ENCODE measurements at places on chromosomes 2 and 18.

GRCh38 chr2:200962811-200963123 lies 693 bp downstream of the ORC2 start:
- DNase-seq: no peak

DNA sequence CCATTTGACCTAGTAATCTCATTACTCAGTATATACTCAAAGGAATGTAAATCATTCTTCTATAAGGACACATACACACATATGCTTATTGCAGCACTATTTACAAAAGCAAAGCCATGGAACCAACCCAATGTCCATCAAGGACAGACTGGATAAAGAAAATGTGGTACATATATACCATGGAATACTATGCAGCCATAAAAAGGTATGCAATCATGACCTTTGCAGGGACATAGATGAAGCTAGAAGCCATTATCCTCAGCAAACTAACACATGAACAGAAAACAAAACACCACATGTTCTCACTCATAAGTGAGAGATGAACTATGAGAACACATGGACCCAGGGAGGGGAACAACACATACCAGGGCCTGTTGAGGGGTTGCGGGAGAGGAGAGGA lies 214.5 kb downstream of the NBAS start:
- DNase-seq: no peak

GRCh38 chr2:165839610-165840009 lies 45.6 kb upstream of the GALNT3 start:
- DNase-seq: no peak

DNA sequence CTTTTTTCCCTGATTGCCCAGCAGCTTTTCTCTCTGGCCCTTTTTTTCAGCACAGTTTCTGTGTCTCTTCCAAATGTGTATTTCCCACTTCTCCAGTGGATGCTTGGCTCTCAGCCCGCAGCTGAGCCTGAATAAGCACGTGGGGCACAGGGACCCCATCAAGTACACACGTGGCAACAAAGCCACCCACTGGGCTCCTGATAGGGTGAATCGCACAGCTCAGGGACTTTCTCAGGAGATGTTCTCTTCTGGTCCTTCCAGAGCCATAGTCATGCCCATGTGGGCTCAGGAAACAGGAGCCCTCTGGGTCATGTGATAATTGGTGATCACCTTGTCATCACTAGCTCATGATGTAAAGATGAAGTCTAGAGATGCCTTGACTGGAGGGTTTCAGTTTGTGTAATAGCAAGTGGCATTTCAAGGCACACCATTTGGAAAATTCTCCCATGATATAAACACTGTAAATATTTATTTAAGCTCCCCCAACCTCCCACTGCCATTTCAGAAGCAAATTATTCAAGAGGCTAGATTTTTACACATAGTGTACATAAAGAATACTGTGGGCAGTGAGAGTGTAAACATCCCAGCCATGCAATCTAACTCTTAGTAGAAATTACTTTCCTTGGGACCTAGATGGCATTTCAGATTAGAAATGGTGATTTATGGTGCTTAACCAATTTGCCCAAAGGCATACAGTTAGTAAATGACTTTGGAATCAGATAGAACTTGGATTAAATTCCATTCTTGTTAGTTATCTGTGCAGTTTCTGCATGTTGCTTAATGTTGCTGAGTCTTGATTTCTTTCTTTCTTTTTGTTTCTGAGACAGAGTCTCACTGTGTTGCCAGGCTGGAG lies 597.5 kb downstream of the SLC4A3 start:
- no peak for DNase-seq

- no peak for DNase-seq
Observed at GRCh38 chr18:76997951-76998808, 134.4 kb downstream of the MBP start.

DNA sequence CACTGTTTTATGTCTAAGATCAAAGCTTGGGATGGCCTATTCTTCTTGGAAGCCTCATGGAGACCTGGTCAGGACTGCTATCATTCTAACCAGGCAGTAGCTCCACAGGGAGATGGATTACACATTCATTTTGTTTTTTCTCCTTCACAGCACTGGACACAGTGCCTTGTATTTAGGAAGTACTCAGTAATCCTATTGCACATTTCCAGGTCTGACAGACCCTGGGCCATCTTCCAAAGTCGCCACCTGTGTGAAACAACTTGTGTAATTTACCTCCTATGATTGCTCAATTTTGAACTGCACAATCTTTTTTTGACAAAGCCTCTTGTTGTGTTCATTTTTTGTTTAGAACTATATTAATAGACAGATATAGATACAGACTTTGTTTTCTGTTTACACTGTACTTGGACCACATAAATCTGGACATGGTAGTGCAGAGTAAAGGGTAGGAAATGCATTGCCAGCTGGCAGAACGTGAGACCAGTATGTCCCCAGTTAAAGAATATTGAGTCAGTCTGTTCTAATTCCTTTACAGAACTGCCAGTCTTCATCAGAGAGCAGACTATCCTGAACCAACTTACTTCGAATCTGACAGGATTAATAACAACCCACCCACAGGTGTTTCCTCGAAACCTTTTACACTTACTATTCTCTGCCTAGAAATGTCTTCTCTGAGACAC lies 277.8 kb upstream of the CYRIA start:
- DNase-seq: no peak

DNA sequence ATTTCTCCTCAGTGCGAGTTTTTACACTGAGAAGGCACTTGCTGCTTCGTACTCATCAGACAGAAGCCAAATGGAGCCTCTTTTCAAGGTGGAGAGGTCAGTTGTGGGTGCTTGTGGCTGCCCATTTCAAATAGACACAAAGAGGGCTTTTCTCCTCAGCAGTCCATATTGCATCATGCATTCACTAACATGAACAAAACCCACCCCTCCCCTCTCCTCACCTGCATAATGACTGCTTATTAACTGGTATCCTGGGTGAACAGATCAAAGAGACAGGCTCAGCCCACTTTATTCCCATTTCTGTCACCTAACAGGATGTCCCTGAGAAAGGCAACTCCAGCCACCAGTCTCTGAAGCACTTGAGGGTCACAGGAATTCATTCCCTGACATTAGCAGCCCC lies 28.9 kb downstream of the KLF7 start:
- DNase-seq: no peak

DNA sequence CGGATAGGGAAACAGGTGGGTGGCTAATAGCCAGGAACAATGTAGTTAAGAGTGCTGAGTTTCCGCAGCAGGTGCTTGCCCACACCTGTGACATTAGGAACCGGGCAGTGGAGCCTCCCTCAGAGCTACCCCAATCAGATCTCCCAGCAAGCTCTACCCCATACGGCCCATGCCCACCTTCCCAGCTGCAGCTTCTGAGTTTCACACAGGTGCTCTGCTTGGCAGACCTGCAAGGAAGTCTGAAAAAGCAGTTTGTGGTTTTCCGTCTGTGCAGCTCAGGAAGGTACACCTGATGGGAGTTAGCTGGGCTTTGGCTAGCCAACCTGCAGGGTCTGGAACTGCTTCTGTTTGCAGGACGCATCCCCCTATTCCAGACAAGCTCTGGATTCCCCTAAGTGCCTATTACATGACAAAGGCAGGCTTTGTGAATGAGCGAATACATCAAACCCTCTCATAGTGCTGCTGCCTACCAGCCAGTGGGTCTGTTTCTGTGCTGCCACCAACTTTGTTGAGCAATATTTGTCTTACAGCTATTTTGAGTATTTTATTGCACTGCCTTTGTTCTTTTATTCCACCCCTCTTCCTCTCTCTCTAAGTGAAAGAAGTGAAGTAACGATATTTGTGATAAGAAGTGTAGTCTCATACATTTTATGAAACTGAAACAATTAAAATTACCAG lies 24.7 kb upstream of the CEP68 start:
- no peak for DNase-seq

DNA sequence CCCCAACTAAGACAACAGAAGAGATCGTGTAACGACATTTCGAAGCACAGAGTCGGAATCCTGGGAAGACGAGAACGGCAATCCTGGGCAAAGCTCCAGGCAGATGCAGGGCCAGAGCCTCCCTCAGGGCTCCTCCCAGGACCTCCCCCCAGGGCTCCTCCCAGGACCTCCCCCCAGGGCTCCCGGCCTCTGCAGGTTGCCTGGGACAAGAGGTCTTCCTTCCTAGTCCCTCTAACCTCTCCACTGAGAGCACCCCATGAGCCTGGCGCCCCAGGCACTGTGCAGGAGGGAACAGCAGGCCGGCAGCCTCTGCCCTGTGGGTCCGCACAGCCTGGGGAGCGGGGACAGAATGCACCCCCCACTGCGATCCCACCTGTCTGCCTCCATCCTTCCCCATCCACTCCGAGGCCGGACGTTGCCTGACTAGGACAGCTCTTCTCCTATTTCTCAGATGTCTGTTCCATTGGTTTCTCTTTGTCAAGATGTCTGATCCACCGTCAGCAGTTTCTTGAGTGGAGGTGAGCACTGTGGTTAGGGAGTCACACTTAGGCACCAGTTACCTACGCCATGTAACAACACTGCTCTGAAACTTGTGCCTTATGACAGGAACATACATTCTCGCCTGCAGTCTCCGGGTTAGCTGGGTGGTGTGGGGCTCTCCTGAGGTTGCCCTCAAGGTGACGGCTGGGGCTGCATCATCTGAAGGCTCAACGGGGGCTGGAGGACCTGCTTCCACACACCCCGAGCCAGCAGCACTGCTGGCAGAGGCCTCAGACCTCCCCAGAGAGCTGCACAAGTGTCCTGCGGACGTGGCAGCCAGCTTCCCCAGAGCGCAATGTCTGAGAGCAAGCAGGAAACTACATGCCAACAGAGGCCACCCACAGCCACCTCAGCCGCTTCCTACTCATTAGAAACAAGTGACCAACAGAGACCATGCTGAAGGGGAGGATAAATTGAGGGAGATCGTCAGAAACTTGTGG lies 28.9 kb downstream of the ADI1 start:
- no peak for DNase-seq

DNA sequence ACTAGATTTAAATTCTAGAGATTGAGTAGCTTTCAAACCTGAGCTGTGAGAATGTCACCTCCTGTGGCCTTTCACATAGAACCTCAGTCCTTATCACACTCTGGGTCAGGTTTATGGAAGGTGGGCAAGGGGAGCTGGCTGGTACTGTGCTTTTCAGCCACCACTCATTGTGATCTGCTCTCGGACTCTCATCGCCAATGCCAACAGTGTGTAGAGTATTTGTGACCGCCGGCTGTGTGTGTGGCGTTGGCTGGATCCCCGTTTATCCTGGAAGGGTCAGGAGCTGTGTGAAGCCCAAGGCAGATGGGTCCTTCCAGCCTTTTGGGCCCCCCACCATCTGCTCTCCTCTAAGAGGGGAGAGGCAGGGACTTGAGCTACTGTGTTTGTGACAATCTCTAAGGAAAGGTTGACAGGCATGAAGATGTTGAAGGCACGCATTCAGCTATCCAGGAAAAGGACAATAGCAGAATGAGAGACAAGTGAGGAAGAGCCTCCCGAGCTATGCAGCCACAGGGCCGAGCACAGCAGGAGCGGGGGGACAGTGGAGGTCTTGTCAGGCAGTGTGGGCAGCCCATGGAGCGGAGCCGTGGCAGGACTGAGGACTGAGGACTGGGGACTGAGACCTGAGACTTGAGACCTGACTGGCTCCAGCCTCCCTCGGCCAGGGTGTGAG lies 107.1 kb upstream of the TPO start:
- no peak for DNase-seq

GRCh38 chr18:51132256-51132935 lies 65.1 kb downstream of the MEX3C start:
- DNase-seq: no peak

DNA sequence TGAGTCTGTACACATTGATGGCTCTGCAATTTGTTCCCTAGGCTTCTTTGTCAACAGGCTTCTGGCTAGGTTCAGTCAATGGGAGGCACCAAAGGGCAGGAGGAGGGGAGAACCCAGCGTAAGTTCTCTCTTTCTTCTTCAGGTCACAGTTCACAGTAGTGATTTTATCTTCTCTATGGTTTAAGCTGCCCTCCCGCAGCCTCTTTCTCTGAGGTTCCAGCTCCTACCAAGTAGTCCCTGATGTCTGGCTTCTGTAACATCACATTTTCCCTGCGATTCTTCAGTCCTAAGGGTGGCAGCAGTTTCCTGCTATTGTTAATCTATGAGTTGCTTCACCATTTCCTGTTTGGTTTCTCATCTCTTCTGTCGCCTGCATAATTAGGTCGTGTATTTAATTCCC lies 107.4 kb downstream of the CPO start:
- DNase-seq: no peak

GRCh38 chr2:179222076-179222475 lies 42.6 kb downstream of the SESTD1 start:
- DNase-seq: no peak

- DNase-seq: no peak
Observed at GRCh38 chr2:238290715-238291549, 2.5 kb upstream of the PER2 start.
